ENCODE measurements at places on chromosomes 6 and 20.

- DNase-seq: no peak
Measured at GRCh38 chr6:151229401-151230276, 10.1 kb upstream of the AKAP12 start.

GRCh38 chr6:106572436-106572835 lies 56.9 kb downstream of the RTN4IP1 start:
- DNase-seq: no peak

- no peak for DNase-seq
Measured at GRCh38 chr6:69980624-69981023, 114.3 kb downstream of the COL19A1 start.

GRCh38 chr6:164195942-164196281 lies 781.4 kb downstream of the QKI start:
- DNase-seq: no peak

GRCh38 chr6:3336066-3336786 lies 77.5 kb downstream of the PSMG4 start:
- no peak for DNase-seq
